HTR-8/SVneo (cell line): ENCODE measurements at places on chromosomes 7 and 10.
A peak's percentile ranks its signal among the peaks of the same experiment; 100 is the strongest.

DNA sequence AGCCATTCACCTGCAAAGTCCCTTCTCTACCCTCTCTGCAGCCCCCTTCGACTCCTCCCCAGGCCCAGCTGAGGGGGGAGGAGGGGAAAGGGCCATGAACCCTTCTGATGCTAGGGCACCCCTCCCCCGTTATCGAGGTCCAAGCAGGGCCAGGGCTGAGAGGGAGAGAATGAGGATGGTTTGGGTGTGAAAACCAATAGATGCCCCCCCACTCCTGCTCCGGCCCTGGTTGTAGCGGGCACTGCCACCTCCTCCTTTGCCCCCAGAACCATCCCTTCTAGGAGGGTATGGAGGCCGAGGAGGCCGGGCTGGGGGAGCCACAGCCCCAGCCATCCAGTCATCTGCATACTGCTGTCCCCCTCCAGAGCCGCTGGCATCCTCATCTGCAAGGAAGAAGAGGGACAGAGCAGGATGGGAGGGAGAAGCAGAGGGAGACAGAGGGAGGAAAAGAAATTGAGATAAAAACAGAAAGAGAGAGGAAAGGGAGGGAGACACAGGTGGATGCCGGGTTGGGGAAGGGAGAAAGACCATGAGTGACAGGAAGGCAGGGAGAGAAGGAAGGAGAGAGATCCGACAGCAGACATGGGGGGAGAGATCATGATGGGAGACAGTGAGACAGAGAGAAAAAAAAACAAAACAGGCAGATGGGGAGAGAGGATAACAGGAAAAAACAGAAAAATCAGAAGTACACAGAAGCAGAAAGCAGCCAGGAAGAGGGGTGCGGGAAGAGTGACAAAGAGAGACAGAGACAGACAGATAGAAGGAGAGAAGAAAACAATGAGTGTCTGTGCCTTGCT is 1.9 kb upstream of the GAL3ST4 start:
- DNase-seq, result no peak

DNA sequence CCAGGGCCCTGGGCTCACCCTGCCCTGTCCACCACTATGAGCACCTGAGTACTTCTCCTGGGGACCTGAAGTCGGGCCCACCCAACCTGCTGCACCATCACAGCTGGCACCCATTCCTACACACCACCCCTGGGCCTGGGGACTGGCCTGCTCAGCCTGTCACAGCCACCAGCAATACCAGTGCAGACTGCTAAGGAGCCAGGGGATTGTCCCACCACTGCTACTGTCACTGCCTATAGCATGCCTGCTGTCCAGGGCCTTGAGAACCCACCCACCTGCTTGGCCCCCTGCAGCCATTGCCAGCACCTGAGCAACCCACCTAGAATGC is 624.8 kb upstream of the FOXK1 start:
- DNase-seq, result no peak

GRCh38 chr10:43939939-43940820 is 291.5 kb upstream of the ZNF32 start:
- no peak for DNase-seq

DNA sequence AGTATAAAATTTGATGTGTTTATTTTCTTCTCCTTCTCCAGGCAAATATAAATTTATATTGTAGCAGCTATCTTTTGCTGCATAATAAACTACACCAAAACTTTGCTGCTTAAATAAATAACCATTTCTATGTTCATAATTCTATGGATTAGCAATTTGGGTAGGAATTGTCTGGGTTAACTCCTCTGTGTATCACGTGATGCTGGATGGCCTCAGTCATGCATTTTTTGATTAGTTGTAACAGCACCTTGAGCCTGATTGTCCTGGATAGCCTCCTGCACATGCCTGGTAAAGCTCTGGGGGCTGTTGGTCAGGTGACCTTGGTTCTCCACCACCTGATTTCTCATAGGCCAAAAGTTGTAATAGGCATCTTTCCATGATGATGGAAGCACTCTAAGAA is 572.9 kb downstream of the ETV1 start:
- no peak for DNase-seq

DNA sequence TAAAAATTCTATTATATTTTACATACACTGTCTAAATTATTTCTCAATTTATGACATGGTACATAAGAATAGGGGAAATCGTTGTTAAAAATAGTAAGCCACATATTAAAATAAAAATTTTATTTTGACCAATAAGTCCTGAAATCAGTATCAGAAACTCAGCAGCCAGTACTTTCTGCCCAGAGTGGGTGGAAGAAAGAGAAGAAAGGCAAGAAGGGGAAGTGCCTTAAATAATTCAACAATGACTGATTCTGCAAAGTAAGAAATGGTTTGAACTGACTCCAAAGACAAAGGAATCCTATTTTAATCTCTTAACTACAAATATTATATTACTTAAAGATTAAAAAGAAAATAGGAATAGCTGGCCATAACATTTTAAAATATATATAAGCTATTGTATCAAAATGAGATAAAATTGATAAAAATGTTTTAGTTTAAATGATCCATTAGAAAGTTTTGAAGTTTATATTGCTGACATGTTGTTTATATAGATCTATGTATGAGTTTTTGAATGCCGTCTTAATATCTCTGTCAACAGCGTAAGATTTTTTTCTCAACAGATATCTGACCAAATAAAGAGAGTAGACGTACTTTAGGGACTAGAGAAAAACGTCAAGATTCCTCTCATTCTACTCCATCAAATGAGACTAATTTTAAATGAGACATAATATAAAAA is 30.2 kb upstream of the NRCAM start:
- no peak for DNase-seq

GRCh38 chr7:27165089-27165995 is at the start of gene HOXA9:
TSS of gene HOXA9 (minus strand) at chr7:27165537. CDS start at chr7:27165457, 80 bp downstream.
- peak; percentile 82 for DNase-seq

DNA sequence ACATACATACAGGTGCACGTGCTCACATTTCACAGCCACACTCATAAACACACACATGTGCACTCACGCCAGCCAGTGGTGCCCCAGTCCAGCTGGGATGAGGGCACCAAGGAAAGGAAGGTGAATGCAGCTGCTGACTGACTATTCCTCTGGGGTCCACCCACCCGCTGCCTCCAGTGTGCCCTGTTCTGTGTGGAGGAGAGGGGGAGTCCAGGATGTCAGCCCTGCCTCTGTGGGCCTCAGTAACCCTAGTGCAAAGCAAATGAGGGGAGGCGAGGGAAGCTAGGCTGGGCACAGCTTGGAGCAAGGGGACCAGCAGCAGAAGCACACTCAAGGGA is 57.6 kb downstream of the YKT6 start:
- DNase-seq, result no peak

- DNase-seq, result no peak
These were observed 45.4 kb downstream of the KAT6B start for GRCh38 chr10:74871595-74872382.

DNA sequence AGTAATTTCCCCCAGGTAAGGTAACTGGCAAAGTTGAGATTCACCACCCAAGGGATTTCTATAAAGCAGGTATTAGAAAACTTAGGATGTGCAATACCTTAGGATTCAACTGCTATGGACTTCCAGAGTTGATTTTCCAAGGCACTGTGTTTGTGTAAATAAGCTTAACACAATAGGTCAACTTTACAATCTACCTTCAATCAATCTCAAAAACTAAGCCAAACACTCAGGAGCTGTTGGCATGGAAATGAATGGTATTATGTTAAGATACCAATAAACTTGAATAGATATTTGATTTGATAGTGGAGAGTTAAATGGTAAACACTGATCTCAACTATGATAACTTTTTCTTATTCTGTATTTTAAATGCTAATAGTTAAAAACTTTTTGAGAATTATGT is 762 bp upstream of the SEMA3E start:
- no peak for DNase-seq

GRCh38 chr7:136976504-136977251 is 108.2 kb downstream of the CHRM2 start:
- DNase-seq, result no peak

- no peak for DNase-seq
These were observed 236.4 kb upstream of the GRM3 start for GRCh38 chr7:86407291-86407690.

DNA sequence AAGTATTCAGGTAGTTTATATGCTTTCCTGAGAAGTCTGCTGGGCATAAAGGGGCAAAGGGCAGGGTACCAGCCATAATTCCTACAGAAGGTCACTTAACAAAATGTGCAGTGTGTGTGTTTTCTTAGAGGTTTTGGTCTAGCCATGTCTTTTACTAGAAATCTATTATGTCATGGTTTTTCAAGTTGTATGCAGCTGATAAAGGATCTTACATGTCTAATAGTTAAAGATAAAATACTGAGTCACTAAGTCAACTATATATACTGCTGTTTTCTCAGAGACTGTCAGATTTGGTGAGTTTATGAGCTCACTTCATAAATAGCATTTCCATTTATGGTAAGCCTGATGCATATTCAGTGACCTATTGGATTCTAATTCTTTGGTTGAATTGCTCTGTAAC is 7.7 kb downstream of the CASP2 start:
- DNase-seq, result no peak

DNA sequence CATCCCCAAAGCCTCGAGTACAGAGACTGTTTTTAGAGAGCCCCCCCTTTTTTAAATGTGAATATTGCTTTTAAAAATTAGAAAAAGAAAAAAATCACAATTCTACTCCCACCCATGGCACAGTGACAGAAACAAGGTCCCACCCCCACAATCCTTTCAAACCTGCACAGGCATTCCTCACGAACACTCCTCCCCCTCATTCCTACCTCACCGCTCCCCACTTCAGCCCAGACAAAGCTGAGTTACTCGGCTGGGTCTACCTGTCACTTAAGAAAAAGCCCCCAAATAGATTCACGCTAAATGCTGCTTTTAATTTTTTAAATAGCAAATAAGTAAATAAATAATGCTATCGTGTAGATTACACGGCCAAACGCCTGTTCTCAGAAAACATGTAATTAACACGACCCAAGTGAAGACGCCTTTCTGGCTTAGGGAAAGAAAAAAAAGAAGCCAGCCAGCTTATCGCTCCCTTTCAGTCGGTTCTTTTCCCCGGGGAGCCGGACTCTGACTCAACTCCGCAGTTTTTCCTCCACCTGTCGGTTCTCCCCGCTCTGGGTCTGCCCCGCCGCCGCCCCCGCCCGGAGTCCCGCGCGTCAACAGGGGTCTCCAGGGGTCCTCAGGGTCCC is 739 bp downstream of the MPP7 start:
- DNase-seq, result no peak
